ENCODE measurements at places on chromosomes 4 and X.

GRCh38 chr4:185993328-185993973 lies 75.5 kb upstream of the TLR3 start:
- DNase-seq: no peak

- no peak for DNase-seq
These were observed 18.4 kb downstream of the PDLIM5 start for GRCh38 chr4:94470132-94470531.

- no peak for DNase-seq
These were observed 177.8 kb upstream of the ETNPPL start for GRCh38 chr4:108940634-108941033.

DNA sequence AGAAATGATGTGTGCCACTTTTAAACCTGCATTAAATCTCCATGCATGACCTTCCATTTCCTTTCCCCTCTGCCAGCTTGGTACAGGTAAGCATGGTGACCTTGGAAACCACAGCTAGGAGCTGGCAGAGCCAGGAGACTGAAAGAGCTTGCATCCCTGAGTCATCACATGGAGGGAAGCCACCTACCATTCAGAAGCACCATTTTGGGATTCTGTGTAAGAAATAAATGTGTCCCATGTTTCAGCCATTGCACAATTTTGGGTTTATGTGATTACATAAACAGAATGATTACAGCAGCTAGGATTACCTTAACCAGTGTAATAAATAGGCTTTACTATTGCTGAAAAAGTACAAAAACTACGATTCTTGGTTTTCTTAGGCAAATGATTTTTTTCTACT lies 17.3 kb upstream of the CCDC149 start:
- no peak for DNase-seq

Data from CD4-positive, alpha-beta T cell treated with Interleukin-15 for 1 hour (primary cell).